CD14-positive monocyte (primary cell): ENCODE measurements at places on chromosomes 5 and 9.

DNA sequence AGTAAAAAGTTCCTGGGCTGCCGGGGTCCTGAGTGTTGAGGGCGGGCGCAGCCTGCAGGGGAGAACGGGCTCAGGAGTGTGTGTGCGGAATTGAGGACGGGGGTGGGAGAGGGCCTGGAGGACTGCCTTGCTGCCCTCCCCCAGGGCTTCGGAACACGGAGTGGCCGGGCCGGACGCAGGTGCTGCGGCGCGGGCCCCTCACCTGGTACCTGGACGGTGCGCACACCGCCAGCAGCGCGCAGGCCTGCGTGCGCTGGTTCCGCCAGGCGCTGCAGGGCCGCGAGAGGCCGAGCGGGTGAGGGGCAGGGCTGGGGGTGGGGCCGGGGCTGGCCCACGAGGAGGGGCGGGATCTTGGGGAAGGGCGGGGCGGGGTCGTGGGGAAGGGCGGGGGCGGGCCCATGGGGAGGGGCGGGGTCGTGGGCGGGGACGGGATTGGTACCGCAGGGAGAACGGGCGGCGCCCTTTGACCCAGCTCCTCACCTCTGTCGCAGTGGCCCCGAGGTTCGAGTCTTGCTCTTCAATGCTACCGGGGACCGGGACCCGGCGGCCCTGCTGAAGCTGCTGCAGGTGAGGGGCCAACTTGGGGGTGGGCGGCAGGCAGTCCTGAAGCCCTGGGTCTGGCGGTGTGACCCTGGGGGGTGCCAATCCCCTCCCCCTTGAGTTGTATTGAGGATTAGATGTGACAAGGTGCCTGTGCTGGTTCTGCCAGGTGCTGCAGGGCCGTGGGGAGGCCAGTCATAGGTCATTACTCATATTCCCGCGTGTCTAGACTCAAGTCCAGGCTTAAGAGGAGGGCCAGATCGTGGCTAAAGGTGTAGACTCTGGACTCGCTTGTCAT lies 7.1 kb downstream of the FPGS start:
- DNase-seq, result no peak

- DNase-seq, result no peak
These were observed 266.8 kb downstream of the SEMA5A start for GRCh38 chr5:9278921-9279603.

GRCh38 chr5:126369995-126370731 lies 53.0 kb upstream of the GRAMD2B start:
- DNase-seq, result no peak

DNA sequence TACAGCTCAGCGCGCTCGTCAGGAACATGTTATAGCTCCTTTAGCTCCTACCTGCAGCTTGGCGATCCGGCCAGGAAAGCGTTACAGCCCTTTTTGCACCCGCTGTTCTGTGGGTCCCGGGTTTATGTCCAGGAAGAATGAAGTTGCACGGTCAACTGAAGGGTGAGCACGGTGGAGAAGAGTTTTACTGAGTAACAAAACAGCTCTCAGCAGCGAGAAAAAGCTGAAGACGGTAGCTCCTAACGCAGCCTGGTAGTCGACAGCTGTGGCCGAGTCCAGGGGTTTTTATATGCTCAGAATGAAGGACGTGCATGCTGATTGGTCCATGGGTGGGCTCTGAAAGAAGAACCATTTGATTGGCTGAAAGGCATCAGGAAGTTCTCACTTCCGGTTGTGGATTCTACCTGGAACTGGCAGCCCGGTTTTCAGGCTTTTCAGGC lies 1830.1 kb upstream of the NUDT12 start:
- no peak for DNase-seq

DNA sequence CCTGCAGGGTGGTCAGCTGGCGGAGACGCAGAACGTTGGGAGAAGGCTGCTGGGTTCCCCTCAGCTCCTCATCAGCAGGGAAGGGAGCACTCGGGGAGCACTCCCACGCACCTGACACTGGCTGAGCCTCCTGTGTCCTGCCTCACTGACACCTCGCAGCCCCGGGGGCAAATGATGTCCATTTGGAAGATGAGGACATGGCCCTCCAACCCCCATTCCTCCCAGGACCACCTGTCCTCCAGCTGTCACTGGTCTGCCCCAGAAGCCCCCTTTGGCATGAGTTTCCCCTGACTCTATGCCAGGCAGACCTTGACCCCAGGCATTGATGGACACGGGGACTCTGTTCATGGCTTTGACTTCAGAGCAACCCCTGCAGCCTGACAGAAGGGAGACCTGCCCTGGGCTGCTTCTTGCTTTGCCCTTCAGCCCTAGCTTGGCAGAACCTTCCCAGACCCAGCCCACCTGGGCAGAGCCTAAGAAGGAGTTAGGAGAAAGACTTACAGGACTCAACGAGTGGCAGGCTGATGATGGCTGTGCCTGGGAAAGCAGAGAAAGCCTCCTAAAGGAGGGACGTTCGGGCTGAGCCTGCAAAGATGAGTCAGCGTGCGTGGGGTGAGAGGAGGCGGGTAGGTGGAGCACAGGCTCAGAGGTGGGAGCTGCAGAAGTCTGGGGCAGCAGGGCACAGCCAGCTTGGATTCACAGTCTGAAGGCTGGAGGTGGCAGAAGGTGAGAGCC lies 90.6 kb downstream of the LMX1B start:
- DNase-seq, result peak; percentile 4
